ENCODE measurements at places on chromosomes 4 and X.

GRCh38 chr4:142404191-142404611, 441.9 kb downstream of the INPP4B start:
- no peak for DNase-seq

DNA sequence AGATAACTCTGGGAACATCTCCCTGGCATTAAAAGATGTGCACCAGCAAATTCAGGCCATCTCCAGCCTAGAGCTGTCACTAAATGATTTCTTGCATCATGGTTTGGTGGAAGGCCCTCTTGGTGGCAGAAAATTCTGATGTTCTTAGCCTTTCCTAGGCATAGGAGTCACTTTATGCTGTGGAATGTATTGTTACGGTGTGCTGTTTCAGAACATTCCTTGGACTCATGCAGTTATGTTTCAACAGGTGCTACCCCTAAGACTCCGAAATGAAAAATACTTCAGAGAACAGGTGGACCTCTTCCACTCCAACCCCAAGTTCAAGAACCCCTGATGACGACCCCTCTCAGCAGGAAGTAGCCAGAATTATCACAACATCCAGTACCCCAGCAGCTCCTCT, 20.3 kb upstream of the PAPSS1 start:
- no peak for DNase-seq

GRCh38 chr4:86942185-86942666, 7.4 kb downstream of the AFF1 start:
- DNase-seq, result no peak

- no peak for DNase-seq
These were observed 22.2 kb downstream of the JADE1 start for GRCh38 chr4:128831531-128832242.

GRCh38 chrX:9414416-9414815, 50.4 kb upstream of the TBL1X start:
- DNase-seq, result no peak

- DNase-seq, result no peak
These were observed 19.1 kb downstream of the ATP5ME start for GRCh38 chr4:654871-655463.

- no peak for DNase-seq
These were observed 60.3 kb upstream of the RXFP1 start for GRCh38 chr4:158461336-158461735.

- no peak for DNase-seq
These were observed 15.8 kb downstream of the CYTL1 start for GRCh38 chr4:5003372-5003857.

GRCh38 chr4:3292571-3293400, at the start of gene RGS12:
Gene RGS12 (plus strand): TSS chr4:3293021. CDS start chr4:3316171, 23,150 bp downstream.
- peak; percentile 46 for DNase-seq

DNA sequence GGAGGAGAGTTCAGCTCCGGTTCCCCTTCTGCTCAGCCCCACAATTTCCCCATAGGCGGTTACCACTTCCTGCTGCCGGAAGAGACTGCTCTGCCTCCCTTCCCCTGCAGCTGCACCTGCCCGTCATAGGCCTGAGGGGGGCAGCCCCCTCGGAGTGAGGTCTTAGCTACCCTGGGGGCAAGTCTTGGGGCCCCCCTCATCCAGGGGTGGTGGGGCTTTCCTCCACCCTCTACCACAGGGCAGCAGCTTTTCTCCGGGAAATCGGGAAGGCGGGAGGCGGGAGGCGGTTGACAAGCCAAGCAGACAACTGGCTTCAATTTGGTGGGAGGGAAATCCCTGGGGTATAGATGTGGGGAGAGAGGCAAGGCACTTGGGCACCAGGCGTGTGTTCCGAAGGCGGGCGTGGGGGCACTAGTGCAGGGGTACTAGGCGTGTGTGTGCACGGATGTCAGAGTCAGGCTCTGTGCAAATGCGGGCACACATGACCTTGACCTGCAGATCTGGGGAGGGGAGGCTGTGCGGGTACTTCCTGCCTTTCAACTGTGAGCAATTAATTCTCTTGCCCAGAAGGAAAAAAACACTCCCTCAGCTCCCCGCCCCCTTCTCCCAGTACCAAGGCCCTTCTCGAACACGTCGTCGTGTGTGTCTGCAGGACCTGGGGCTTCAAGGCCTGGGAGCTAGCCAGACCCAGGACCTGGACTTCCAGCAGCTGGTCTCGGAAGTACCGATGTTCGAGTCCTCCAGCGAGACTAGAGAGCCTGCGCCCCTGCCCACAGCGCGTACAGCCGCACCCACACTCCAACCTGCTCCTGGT, 1.0 kb upstream of the ARHGAP4 start:
- DNase-seq, result peak; percentile 49

DNA sequence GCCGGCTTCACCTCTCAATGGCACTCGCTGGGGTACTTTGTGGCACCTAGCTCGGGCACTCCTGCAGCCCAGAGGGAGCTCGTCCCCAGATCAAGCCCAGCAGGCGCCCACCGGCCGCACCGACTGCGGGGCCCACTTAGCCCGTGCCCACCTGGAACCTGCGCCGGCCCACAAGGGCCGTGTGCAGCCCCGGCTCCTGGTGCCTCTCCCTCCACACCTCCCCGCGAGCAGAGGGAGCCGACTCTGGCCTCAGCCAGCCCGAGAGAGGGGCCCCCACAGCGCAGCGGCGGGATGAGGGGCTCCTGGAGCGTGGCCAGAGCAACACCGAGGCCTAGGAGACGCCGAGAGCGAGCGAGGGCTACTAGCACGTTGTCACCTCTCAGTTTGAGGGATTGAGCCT, 82.1 kb upstream of the SHISA3 start:
- DNase-seq, result no peak

GRCh38 chr4:76657443-76657842, 222.4 kb downstream of the SHROOM3 start:
- DNase-seq, result no peak

GRCh38 chrX:109679820-109680219, 53.2 kb downstream of the ACSL4 start:
- no peak for DNase-seq

GRCh38 chr4:139605516-139605915, 49.5 kb upstream of the SETD7 start:
- no peak for DNase-seq

DNA sequence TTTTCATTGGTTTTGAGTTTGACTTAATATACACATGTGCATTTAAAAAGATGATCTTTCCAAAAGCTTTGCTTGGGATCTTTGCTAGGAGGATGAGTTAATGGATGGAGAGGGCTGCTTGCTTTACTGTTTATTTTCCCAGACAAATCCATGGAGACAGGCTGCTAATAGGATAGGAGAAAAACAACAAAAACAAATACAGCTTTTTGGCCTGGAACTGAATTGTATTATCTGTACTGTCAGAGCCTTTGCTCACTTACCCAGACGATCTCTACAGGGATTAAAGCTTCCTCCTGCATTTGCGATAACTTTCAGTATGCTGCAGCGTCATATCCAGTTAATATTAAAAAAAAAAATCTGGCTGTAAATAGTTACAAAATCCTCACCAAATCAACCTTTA, 190.8 kb upstream of the NUDT6 start:
- DNase-seq, result no peak

- DNase-seq, result no peak
These were observed 38.6 kb downstream of the MTMR1 start for GRCh38 chrX:150731795-150732194.

GRCh38 chrX:118964252-118964651, 10.2 kb upstream of the LONRF3 start:
- no peak for DNase-seq

- no peak for DNase-seq
These were observed 7.6 kb downstream of the CITED1 start for GRCh38 chrX:72297953-72298730.

GRCh38 chrX:44947995-44948394, 75.0 kb downstream of the KDM6A start:
- no peak for DNase-seq

DNA sequence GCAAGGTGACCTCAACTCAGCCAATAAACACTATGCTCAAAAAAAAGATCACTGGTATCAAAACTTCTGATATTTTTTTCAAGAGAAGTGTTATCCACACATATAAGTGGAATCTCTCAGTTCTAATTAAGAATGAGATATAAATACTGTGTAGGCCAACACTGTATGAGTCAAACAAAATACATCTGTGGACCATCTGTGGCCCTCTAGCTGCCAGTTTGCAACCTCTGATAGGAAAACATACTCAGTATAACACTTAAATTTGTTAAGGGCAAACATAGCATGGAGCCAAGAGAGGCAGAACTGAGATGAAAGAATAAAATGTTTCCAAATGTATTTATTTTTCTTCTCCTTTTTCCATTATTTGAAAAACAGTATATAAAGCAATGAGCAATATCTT, 377.3 kb downstream of the ARAP2 start:
- no peak for DNase-seq

- DNase-seq, result no peak
These were observed 278.0 kb downstream of the ANK2 start for GRCh38 chr4:113327494-113327893.

GRCh38 chrX:2888309-2888708, 40.8 kb downstream of the ARSD start:
- DNase-seq, result no peak

DNA sequence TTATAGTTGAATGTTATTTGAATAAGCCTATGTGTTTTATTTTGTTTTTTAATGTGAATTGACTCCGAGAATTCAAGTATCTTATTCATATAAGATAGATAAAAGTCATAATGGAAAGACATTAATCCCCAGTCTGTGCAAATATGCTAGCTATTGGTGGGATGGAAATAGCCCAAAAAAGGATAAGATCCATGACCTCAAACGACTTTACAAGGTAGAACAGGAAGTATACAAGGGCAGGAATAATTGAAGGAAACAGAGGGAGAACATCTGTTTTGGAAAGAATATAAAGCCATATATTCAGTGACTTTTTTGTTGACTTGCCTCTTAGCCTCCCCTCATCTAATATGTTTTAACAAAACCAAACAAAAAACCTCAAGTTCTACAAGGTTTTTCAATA, 9.0 kb downstream of the ABCE1 start:
- DNase-seq, result no peak

- no peak for DNase-seq
These were observed 49.2 kb downstream of the GPC4 start for GRCh38 chrX:133365871-133366611.

DNA sequence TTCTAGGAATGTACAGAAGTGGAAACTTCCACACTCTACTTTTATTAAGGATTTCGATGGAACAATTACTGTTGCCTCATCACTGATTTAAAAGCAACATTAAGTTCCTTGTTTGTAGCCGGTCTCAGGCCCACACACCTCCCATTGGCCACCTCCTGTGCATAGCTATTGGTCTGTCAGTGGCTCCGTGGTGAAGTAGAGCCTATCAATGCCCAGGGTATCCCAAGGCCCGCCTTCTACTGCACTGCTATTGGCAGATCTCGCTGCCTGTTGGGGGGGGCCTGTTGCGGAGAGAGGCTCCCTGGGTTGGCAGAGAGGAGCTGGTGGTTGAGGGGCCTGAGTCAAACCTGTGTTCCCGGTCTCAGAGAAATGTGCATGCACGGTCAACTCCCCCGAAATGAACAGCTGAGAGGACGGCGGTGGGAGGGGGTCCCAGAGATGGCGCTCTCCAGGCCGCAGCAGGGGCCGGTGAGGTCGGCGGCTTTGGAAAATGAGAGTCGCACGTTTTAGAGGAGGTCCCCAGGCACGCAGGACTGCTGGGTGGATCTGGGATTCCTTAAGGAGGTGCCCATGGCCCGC, 4.9 kb upstream of the ARAF start:
- DNase-seq, result peak; percentile 49

- no peak for DNase-seq
These were observed 186.5 kb upstream of the SLC7A11 start for GRCh38 chr4:138428611-138429010.

DNA sequence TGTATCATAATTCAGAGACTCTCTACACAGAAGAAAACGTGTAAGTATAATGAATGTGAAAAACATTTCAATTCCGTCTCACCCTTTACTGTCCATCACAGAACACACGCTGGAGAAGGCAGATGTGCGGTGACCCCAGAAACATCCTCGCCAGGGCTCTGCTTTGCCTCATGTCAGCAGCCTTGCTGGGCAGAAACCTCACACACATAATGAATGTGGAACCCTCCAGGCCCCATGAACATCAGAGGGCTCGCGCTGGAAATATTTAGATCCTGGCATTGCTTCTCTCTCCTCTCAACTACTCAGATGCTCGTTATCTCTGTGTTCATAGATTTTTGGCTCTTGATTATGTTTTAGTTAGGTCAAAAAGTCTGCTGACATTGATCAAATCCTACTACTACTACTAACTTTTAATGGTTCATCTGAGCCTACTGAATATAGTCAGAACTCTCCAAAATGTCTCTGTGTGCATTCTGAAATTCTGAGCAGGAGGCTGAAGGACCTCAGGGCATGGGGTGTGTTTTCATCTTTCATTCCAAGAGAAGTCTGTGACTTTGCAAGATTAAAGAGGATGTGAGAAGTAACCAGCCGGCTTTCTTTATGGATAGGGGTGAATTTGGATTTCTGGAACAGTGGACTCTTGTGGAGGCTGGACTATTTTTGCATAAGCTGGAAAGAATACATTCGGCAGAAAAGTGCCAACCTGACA, 27.0 kb downstream of the SMIM43 start:
- no peak for DNase-seq

DNA sequence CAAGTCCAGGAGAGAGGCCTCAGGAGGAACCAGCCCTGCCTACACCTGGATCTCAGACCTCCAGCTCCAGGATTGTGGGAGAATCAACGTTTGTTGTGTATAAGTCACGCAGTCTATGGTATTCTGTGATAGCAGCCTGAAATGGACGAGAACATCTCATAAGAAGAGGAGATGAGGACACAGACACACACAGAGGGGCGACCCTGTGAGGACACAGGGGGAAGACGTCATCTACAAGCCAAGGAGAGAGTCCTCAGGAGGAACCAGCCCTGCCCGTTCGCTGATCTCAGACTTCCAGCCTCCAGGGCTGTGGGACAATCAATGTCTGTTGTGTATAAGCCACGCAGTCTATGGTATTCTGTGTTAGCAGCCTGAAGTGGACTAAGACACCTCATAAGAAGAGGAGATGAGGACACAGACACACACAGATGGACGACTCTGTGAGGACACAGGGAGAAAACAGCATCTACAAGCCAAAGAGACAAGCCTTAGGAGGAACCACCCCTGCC, 20.3 kb downstream of the P2RY8 start:
- DNase-seq, result no peak

GRCh38 chr4:81562093-81562492, 90.4 kb upstream of the RASGEF1B start:
- DNase-seq, result no peak

DNA sequence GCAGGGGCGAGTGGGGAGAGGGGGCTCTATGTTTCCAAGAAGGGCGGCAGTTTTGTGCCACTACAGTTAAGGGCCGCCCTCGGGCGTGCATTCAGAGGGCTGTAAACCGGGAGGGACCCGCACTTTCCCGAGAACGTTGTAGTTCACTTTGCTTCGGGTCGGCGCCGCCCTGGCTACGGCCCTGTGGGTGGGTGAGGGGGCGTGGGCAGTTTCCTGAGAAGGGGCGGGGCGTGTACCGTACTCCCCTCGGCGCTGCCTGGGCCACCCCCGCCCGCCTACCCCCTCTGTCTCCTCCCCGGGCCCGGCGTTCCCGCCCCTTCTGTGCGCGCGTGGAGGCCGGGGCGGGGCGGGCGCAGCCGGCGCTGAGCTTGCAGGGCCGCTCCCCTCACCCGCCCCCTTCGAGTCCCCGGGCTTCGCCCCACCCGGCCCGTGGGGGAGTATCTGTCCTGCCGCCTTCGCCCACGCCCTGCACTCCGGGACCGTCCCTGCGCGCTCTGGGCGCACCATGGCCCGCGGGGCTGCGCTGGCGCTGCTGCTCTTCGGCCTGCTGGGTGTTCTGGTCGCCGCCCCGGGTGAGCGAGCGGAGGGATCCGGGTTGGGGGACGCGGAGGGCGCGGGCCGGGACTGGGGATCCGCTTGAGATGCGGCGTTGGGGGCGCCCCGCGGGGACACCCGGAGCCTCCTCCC, at the start of gene CD99:
Gene CD99, plus strand, starts transcription at position 440 of the 687 bp plus-strand sequence. Its CDS starts 66 bp downstream, at position 506.
- peak; percentile 80 for DNase-seq
